Heart right ventricle (tissue), 16 donors: ENCODE measurements at places on chromosomes 1 and 21. TPM values are rescaled to one million over a fixed set of nuclear protein-coding genes. Genes with fewer than 3 reads are reported as not detected.

GRCh38 chr1:117842408-117843170, 86.8 kb downstream of the GDAP2 start:
- H3K4me3 ChIP-seq: no peak overlapping the region
- peaks cover 32% of the 10 kb centered on the region for H3K36me3 ChIP-seq
- DNase-seq: no peak
- H3K4me1 ChIP-seq: no peaks in the 10 kb centered on the region

DNA sequence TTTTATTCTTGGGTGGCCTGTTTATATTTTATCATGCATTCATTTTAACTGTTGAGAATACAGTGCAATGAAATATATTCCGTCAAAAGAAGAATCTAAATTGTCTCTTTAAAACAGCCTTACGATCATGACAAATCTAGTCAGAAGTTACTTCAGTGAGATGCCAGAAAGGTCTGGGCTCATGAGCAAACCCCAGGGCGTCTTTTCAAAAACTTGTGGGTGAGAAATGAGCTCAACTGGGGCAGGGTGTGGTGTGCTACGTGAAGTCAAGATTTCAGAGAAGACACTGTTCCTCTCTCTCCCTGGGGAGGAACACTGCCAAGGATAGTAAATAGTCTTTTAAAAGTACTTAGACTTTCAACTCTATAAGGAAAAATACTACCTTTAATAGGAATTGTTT, 13.4 kb upstream of the UAP1 start:
- H3K4me3 ChIP-seq: no peak overlapping the region
- no peak overlapping the region for H3K27ac ChIP-seq
- peak; percentile 38 for DNase-seq
- no peaks in the 10 kb centered on the region for H3K27me3 ChIP-seq

NHLH2 gene
- polyA plus RNA-seq: not detected

PRAMEF27 gene
- not detected for polyA plus RNA-seq

DNA sequence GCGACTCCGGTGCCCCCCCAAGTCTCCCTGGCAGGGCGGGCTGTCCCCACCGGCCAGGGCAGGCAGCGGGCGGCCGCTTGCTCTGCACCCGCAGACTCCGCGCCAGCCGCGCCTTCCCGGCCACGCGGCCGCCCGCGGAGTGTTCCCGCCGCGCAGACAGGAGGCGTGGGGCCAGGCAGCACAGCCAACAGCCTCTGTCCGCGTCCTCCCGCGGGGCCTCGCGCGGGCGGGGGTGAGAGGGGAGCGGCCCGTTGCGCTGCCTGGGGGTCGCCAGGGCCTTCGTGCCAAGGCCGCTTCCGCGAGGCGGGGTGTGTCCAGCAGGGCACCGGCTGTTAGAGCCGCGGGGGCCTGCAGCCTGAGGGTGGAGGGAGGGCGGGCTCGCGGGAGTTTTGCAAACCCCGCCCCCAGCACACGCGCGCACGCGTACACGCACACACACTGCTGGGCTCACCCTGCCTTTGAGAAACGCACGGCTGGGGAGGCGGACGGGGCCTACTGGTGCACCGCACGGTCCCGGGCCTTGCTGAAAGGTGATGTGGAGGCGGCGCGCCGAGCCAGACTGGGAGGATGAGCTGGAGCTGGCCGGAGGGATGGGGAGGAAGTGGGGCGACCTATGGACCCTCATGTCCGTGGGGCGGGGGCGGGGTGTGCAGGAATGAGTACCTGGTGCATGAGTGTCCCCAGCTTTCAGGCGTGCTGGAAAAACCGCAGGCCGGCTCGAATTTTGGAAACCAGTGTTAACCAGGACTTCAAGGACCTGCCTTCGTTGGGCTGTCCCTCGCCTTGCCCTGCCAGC, 41.5 kb downstream of the KIAA1614 start:
- H3K27me3 ChIP-seq: no peaks in the 10 kb centered on the region
- DNase-seq: peak; percentile 78
- H3K4me1 ChIP-seq: no peaks in the 10 kb centered on the region
- peak overlapping the region; percentile 49 for H3K4me3 ChIP-seq
- peak overlapping the region; percentile 44 for H3K27ac ChIP-seq

LCE3D gene
- not detected for polyA plus RNA-seq
